ENCODE measurements at places on chromosomes 6 and 20.

GRCh38 chr6:168581706-168582105 lies 140.7 kb downstream of the SMOC2 start:
- DNase-seq, result no peak

DNA sequence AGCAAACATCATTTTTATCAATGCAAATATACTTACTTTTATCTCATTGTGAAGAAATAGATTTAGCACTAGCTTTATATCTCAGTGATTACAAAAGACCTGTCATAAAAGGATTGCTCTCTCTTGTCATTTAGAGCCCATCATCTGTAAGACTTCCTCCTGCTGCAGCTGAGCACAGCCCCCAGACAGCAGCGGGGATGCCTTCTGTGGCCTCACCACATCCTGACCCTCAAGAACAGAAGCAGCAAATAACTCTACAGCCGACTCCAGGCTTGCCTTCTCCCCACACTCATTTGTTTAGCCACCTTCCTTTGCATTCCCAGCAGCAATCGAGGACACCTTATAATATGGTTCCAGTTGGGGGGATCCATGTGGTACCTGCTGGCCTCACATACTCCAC lies 127.0 kb upstream of the EDN1 start:
- DNase-seq, result peak; percentile 39

- no peak for DNase-seq
These were observed 68.9 kb upstream of the PHACTR2 start for GRCh38 chr6:143608906-143609305.

DNA sequence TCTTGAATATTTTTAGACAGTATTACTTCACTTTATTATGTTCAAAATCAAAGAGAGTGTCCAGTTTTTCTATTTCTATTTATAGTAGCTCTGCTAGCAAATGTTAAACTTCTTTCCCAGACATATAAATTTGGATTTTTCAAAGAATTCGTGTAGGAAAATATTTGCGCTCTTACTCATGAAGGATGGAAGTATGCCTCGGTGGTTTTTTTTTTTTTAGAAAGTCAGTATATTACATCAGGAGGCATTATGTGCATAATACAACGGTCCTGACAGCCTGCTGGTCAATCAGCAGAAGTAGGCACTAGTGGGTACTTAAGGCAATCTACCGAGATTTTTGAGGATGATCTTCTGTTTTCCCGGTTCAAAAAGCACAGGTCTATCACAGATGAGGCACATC lies 249.3 kb downstream of the TBX18 start:
- no peak for DNase-seq

- peak; percentile 88 for DNase-seq
These were observed 369.5 kb downstream of the THBS2 start for GRCh38 chr6:168884050-168884645.

- DNase-seq, result no peak
These were observed 306 bp downstream of the EBF4 start for GRCh38 chr20:2692886-2693285.

GRCh38 chr20:16710781-16711180 lies 19.0 kb upstream of the SNRPB2 start:
- DNase-seq, result no peak

DNA sequence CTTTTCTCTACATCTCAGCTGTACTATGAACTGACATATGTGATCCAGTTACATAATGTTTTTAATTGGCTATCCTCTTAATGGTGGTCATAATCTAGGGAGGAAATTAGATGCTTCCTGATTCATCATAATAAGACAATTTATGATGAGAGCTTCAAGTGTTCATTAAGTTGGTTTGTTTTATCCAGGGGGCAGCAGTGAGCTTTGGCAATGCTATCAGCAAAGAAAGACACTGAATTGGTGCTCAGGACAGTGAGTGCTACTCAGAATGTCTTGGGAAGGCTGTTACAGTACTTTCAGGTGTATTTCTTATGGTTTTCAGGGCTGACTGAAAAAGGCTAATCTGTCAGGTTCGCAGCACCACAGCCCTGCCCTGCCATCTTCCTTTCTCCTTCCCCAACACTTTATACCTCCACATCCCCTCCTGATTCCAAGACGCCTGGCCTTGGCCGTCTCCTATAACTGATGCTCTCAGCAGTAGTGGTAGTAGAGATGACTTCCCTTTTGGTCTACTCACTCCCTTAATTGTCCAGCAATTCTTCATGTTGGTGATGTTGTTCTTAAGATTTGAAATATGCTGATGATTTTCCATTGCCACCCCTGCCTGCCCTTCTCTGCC lies 67.0 kb upstream of the TNFAIP3 start:
- peak; percentile 74 for DNase-seq

GRCh38 chr6:56022678-56023077 lies 147.3 kb upstream of the BMP5 start:
- no peak for DNase-seq

- no peak for DNase-seq
These were observed 14.1 kb downstream of the SLCO4A1 start for GRCh38 chr20:62656197-62656918.

DNA sequence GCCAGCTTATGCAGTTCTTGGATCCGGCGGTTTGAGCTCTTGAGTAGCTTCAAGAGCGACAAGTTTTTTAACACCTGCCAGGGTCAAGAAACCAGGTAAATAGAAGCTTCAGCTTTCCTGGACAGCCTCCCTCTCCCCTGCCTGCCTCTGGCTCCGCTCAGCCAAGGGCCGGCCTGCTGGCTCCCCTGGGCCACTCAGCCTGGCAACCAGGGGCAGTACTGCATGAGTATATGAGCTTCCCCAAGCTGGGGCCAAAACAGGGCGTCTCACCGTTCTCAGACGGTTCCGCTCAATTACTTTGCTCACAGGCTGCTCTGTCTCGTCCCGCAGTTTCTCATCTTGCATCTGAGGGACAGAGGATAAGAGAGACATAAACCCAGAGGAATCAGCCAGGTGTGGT lies 856 bp downstream of the TP53TG5 start:
- DNase-seq, result no peak

DNA sequence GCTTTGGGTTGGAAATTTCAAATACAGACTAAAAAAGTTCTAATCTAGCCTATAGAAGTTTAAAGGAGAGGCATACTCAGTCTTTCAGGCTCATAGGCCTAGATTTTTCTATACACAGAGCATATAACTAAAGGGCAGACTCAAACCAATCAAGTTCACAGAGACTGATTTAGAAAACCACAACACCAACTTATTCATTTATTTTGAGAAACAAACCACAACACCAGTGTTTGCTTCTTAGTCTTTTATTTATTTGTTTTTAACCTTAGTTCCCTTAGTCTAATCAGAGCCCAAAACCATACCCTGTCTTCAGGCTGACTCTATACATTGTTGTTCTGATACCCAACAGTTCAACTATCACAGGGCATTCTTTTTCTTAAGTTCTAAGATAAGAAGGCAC lies 103.7 kb downstream of the REV3L start:
- DNase-seq, result no peak
